Thoracic aorta (tissue), 2 donors: ENCODE measurements at places on chromosomes 2 and 18. TPM values are rescaled to one million over a fixed set of nuclear protein-coding genes. Genes with fewer than 3 reads are reported as not detected.

The MOCOS gene
- 2.8 TPM for total RNA-seq

The MAPK4 gene
- 1.5 TPM for total RNA-seq

The PLA2R1 gene
- 28.3 TPM for total RNA-seq

The HOXD9 gene
- 1.4 TPM for total RNA-seq

DNA sequence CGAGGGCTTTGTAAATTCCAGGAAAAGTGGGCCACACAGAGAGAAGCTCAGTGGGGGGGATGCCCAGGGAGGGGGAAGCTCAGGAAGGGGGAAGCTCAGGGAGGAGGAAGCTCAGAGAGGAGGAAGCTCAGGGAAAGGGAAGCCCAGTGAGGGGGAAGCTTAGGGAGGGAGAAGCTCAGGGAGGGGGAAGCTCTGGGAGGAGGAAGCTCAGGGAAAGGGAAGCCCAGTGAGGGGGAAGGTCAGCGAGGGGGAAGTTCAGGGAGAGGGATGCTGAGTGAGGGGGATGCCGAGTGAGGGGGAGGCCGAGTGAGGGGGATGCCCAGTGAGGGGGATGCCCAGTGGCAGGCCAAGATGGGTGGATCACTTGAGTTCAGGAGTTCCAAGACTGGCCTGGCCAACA is 821 bp upstream of the CHRNG start:
- no peaks in the 10 kb centered on the region for H3K4me1 ChIP-seq
- H3K27ac ChIP-seq, result no peak overlapping the region
- no peak for DNase-seq
- no peaks in the 10 kb centered on the region for H3K27me3 ChIP-seq

- peaks cover 34% of the 10 kb centered on the region for H3K4me1 ChIP-seq
- no peak for DNase-seq
- H3K36me3 ChIP-seq, result no peaks in the 10 kb centered on the region
- H3K27ac ChIP-seq, result no peak overlapping the region
- H3K4me3 ChIP-seq, result no peak overlapping the region
Observed at GRCh38 chr2:186542002-186542401, 47.9 kb upstream of the ITGAV start.

DNA sequence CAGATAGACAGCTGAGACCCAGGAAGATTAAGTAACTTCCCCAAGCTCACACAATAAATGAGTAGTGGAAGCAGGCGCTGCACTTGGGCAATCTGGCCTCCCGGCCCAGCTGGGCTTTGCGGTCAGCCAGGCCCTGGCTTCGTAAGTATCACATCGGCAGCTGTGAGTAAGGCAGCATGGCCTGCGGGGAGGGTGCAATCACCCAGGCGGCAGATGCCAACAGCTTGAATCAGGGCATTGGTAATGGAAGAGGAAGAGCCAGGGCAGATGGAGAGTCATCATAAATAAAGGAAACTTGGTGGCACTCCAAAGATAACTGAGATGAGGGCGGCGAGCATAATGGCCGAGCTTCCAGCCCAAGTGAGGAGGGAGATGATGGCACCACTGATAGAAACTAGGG is 217.9 kb upstream of the PID1 start:
- peaks cover 7% of the 10 kb centered on the region for H3K4me1 ChIP-seq
- no peak for DNase-seq
- H3K36me3 ChIP-seq, result no peaks in the 10 kb centered on the region
- no peak overlapping the region for H3K27ac ChIP-seq
- no peaks in the 10 kb centered on the region for H3K27me3 ChIP-seq
- H3K4me3 ChIP-seq, result no peak overlapping the region

- DNase-seq, result peak; percentile 64
- H3K36me3 ChIP-seq, result peaks cover 16% of the 10 kb centered on the region
- peak within 1 kb of the TSS; percentile 82 for H3K27ac ChIP-seq
Observed at GRCh38 chr2:218671654-218672566, at the start of the genes RNF25 and STK36. Gene RNF25 (minus strand): TSS chr2:218672002. CDS start chr2:218671970, 32 bp downstream. Gene STK36 (plus strand): TSS chr2:218672086. CDS start chr2:218672830, 744 bp downstream.
